Heart right ventricle (tissue), 16 donors: ENCODE measurements at places on chromosomes 11 and 22. TPM values are rescaled to one million over a fixed set of nuclear protein-coding genes. Genes with fewer than 3 reads are reported as not detected.
A peak's percentile ranks its signal among the peaks of the same experiment; 100 is the strongest.

ENDOD1 gene
- total RNA-seq = 15.0 TPM

DNA sequence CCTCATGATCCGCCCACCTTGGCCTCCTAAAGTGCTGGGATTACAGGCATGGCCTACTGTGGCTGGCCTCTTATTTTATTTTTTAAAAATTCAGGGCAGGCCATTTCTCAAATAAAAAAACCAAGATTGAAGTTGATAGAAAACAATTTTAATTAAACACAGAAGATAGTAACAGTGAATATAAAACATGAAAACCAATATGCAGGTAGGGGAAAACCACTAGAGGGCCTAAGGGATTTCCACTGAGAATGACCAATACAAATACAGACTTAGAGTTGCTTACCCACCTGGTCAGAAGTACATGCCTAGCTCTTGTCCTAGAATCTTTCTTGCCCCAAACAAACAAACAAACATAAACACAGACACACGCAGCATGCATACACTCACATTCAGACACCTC, 1.7 kb upstream of the RTCB start:
- DNase-seq = no peak

GRCh38 chr11:64299847-64300648, at the start of gene CATSPERZ:
CATSPERZ (plus strand) TSS chr11:64300358; CDS start chr11:64300411, 53 bp downstream.
- DNase-seq = no peak

KBTBD4 gene
- total RNA-seq = 15.2 TPM

DNA sequence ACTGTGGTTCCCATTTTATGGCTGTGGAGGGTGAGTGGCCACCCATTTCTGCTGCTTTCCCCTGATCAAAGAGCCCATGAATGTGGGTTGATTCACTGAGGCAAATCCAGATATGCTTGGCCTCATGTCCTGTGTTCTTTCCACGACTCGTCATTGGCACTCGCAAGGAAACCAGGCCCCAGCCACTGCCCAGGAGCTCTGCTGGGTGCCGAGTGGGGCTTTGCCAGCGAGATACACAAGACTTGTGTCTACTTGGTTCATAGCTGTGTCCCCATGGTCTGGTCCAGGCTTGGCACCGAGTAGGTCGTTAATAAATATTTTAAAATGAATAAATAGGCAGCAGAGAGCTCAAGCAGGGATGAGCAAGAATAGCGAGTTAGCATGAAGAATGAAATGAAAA, 1291.5 kb downstream of the TBC1D22A start:
- DNase-seq = no peak

GRCh38 chr22:30005213-30005857, 74.9 kb upstream of the HORMAD2 start:
- peak; percentile 66 for DNase-seq

DNA sequence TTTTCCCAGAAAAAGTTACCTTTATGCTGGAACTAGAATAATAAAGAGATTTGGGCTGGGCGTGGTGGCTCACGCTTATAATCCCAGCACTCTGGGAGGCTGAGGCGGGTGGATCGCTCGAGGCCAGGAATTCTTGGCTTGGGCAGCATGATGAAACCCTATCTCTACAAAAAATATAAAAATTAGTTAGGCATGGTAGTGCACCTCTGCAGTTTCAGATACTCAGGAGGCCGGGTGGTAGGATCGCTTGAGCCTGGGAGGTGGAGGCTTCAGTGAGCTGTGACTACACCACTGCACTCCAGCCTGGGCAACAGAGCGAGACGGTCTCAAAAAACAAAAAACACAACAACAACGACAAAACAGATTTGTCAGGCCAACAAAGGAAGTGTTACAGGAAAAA, 119.3 kb upstream of the OR9Q1 start:
- no peak for DNase-seq

DNA sequence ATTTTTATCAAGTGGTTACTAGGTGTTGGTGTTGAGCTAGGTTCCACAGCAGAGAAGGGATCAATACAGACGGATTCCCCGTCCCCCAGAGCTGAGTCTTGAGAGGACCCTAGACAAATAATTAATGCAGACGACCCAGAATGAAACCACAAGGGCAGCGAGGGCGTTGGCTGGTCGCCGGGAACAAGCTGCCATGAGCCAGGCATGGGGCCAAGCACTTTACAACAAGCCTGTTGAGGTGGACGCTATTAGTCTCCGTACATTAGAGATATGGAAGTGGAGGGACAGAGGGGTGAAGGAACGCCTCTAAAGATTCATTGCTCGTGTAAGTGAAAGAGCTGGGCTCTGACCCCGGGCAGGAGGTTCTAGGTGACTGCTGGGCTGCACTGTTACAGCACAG, 77.1 kb upstream of the EIF3D start:
- DNase-seq = peak; percentile 51

- no peak for DNase-seq
Measured at GRCh38 chr11:35013514-35014233, 97.3 kb downstream of the PDHX start.

CEP126 gene
- total RNA-seq = 1.8 TPM

ARHGAP8 gene
- not detected for total RNA-seq

MRPL11 gene
- total RNA-seq = 42.1 TPM

PCNX3 gene
- 10.1 TPM for total RNA-seq

TRIM66 gene
- total RNA-seq = 3.3 TPM

- DNase-seq = no peak
Measured at GRCh38 chr11:133966172-133966651, 9.4 kb upstream of the IGSF9B start.

TRIM48 gene
- total RNA-seq = not detected

- DNase-seq = no peak
Measured at GRCh38 chr11:112534208-112534607, 273.5 kb upstream of the PLET1 start.

- no peak for DNase-seq
Measured at GRCh38 chr11:130631119-130631518, 182.7 kb downstream of the ADAMTS15 start.

DNA sequence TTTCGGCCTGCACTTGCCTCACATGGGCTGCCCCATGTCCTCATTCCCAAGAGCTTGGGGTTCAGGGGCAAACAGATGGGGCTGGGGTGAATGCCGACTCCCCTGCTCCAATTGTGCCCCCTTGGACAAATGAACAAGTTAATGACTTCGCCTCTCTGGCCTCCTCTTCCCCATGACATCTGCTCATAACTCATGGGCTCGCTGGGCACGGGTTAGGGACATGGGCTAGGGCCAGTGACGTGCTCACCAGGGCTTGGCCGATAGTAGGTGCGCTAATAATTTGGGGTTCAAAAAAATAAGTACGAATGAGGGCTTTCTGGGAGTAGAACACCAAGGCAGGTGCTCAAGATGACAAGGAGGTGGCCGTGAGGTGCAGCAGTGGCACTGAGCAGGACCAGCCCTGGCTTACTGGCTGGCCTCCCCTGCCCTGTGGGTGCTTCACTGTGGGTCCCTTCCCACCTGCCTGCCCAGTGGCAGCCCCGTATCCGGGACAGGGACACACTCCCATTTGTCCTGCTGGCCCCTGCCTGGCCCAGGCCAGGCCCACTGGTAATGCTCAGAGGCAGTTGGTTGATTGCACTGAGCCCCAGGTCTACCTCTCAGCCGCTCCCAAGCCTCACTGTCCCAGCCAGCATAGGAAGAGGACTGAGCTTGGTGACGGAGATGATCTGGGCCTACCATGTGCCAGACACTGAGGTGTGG, 12.3 kb downstream of the CBX6 start:
- no peak for DNase-seq

TIMP3 gene
- 109 TPM for total RNA-seq

GRCh38 chr11:134500621-134501020, 88.6 kb upstream of the B3GAT1 start:
- no peak for DNase-seq

CAVIN3 gene
- 42.3 TPM for total RNA-seq

OR4A5 gene
- total RNA-seq = not detected

DNA sequence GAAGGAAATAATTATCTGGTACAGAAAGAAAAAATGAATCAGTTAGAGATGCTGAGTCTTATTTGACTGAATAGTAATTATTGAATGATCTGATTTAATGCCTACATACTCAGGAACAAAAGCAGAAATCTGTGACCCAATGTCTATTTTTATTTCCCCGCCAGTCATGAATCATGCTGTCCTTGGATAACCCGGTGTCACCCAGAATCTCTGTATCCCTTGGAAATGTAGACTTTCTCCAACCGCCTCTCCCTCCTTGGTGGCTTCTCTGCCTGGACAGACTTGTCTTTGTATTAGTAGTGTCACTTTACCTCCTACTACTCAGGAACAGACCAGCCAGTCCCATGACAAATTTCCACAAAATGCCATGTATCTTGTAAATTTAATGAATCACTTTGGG, 173.3 kb upstream of the PDGFD start:
- DNase-seq = no peak

GRCh38 chr11:57480409-57481137, 20.2 kb downstream of the RTN4RL2 start:
- DNase-seq = peak; percentile 67

SOX6 gene
- 15.9 TPM for total RNA-seq

ZNF70 gene
- 3.0 TPM for total RNA-seq

DNA sequence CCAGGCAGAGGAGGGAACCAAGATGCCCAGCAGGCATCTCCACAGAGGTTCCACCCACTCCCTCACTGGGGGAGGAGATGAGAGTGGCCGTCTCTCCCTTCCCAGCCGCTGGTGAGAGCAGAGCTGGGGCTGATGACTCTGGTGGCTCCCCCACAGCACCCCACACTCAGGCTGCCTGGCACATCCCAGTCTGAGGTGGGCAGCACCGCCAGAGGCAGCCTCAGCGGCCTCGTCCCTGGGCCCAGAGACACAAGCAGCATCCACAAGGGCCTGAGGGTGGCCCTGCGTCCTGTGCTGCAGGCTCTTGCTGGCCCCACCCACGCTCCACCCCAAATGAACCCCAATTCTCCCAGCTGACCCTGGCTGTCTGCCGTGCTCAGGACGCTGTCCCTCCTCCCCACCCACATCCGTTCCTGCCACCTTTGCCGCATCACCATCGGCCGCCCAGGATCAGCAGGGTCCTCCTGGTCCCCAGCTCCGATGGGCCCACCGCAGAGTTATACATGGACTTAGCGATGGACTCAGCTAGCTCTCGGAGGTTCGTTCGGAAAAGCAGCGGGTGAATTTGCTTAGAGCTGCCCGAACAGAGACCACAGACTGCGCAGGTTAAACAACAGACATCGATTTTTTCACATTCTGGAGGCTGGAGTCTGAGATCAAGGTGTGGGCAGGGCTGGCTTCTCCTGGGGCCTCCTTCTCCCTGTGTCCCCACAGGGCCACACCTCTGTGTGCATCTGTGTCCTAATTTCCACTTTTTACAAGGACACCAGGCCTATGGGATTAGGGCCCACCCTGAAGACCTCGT, 20.2 kb upstream of the CTSD start:
- DNase-seq = no peak

- DNase-seq = no peak
Measured at GRCh38 chr22:25694196-25694907, 47.6 kb upstream of the MYO18B start.

DNA sequence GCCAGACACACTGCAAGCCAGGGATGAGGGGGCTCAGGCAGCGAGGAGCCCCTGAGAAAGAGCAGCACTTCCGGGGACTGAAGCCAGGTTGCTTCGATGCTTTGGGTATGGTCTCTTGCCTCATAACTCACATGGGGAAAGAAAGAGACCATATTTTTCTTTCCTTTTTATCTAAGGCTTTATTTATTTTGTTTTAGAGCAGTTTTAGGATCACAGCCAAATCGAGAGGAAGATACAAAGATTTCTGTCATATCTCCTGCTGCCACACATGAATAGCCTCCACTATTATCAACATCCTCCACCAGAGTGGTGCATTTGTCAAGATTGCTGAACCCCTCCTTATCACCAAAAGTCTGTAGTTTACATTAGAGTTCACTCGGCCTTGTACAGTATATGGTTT, 24.3 kb upstream of the ADSL start:
- DNase-seq = no peak

GRCh38 chr11:115700981-115701875, 197.0 kb upstream of the CADM1 start:
- no peak for DNase-seq

- DNase-seq = no peak
Measured at GRCh38 chr11:87463486-87464102, 425.9 kb downstream of the TMEM135 start.

GRCh38 chr11:35122308-35122707, 16.7 kb upstream of the CD44 start:
- DNase-seq = no peak

DNA sequence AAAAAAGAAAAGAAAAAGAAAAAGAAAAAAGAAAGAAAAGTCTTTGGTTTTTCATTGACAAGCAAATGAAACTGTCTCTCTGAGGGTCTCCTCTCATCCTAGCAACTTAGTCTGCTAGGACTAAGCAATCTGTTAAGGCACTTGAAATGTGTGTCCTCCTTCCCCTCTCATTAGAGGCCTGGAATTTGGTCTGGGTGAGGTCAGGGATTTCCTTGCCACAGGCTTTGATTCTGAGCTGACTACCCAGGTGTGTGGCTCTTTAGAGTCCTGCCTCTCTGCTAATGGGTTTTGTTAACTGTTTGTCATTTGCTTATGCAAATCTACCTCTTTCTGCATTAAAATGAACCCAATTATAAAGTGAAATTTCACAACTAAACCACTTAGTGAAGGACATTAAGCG, 18.3 kb upstream of the PKNOX2 start:
- no peak for DNase-seq

DNA sequence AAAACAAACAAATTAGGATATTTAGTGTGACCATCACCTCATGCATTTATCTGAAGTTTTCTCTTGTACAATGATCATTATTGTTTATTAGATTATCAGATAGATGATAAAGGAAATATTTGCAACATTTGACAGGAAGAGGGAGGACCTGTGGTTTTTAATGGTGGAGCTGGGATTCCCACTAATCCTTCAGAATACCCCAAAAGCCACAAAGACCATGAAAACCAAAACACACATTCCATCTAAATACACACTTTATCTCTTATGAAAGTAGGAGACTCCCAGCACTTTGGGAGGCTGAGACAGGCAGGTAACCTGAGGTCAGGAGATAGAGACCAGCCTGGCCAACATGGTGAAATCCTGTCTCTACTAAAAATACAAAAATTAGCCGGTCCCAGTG, 7.6 kb upstream of the NDUFV1 start:
- DNase-seq = no peak

ACRV1 gene
- total RNA-seq = not detected
